Ureter (tissue), 1 donor: ENCODE measurements at places on chromosomes 12 and 14. TPM values are rescaled to one million over a fixed set of nuclear protein-coding genes. Genes with fewer than 3 reads are reported as not detected.

DNA sequence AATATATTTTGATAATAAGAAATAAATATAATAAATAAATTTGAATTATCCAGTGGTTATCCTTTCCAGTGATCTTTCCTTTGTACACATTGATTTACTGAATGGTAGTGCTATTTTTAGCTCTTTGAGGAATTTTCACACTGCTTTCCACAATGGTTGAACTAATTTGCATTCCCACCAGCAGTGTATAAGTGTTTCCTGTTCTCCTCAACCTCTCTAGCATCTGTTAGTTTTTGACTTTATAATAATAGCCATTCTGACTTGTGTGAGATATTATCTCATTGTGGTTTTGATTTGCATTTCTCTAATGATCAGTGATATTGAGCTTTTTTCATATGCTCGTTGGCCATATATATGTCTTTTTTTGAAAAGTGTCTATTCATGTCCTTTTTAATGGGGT, 333.7 kb downstream of the RAD51B start:
- DNase-seq = no peak

GRCh38 chr12:47449797-47450196, 256.0 kb downstream of the RPAP3 start:
- DNase-seq = no peak

DNA sequence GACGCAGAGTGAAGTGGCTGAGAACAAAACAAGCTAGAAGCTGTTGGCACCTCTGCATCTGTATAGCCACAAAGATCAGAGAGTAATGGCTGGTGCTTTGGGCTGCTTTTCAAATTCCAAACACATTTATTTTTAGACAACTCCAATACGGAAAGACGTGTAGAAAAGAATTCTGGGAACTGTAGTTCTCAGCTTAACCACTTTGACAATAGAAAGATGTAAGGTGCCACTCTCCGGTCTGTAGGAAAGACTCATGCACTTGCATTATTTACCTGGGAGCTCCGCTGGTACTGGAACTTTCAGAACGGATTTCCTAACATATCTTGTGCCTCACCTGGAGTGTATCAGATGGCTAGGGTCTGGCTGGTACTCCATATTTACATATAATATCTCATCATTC, 1.8 kb upstream of the OR4K2 start:
- DNase-seq = no peak

GRCh38 chr12:113040722-113041171, 15.8 kb upstream of the DTX1 start:
- peak; percentile 55 for DNase-seq

DNA sequence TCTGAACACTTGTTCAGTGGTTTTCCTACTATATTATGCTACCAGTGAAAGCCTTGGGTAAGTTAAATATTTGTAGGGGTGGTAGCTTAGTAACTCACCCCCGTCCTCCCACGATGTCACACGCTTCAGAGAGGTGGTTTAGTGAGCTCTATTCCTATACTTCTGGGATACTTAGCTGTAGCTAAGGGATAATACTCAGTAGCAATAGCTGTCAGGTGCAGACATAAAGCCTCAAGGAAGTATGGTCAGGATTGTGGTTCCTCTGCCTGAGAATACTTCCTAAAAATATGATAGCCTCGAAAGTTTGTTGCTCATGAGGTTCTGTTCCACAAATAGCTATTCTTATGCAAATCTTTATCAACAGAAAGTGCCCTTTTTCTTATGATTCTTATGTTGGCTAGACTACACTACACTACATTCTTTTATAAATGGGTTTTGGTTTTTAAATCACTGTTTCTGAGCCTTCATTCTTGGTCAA, 11.9 kb downstream of the DLST start:
- DNase-seq = no peak

DNA sequence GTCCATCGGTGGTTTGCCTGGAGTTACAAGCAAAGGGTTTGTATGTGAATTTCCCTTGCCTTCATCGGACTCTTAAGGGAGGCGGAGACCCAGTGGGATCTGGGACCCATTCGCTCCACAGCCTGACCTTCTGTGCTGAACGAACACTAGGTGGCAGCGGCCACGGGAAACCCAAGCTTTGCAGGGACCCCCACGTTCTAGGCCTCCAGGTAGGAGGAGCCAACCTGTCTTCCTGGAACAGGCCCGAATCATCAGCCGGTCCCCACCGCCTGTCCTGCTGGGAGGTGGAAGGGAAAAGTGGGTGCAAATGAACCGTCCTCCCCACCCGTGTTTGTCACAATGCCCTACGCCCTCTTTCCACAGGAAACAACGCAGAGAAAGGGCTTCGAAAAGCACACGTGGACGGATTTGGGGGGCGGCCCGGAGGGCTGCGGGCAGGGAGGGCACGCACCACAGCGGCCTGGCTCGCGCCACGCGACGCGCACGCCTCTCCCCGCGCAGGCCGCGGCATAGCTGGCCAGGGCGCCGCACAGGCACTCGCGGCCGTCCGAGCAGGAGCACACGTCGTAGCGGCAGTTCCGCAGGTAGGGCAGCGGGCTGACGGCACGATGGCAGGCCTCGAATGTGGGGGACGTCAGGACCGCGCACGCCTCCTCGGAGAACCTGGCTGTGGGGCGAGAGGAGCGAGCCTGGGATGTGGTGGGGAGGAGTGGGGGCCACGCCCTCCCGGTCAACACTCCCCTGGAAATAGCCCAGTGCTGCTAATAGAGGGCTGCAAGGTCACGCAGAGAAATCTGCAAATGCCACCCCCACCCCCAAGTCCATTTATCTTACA, 67.8 kb downstream of the VWF start:
- no peak for DNase-seq

Gene TCP11L2
- total RNA-seq = 19.6 TPM

Gene KITLG
- total RNA-seq = 17.2 TPM

Gene TMEM30B
- total RNA-seq = 34.0 TPM

DNA sequence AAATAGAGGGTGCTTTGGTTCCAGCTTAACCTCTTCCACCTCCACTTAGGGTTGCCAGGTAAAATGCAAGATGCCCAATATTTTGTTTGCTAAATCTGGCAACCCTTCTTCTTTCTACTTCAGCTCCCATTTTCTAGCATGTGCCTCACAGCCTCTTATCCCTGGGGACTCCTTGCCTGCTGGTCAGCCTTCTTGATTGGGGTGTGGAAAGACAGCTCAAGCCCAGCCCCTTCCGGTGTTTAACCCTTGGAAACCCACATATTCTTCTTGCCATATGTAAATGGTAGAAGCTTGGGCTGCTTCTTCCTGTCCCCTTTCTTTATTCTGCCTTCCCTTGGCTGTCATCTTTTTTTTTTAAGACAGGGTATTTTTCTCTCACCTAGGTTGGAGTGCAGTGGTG, 5.7 kb downstream of the SPIC start:
- no peak for DNase-seq

GRCh38 chr12:57850854-57851430, 4.4 kb upstream of the CTDSP2 start:
- DNase-seq = no peak

DNA sequence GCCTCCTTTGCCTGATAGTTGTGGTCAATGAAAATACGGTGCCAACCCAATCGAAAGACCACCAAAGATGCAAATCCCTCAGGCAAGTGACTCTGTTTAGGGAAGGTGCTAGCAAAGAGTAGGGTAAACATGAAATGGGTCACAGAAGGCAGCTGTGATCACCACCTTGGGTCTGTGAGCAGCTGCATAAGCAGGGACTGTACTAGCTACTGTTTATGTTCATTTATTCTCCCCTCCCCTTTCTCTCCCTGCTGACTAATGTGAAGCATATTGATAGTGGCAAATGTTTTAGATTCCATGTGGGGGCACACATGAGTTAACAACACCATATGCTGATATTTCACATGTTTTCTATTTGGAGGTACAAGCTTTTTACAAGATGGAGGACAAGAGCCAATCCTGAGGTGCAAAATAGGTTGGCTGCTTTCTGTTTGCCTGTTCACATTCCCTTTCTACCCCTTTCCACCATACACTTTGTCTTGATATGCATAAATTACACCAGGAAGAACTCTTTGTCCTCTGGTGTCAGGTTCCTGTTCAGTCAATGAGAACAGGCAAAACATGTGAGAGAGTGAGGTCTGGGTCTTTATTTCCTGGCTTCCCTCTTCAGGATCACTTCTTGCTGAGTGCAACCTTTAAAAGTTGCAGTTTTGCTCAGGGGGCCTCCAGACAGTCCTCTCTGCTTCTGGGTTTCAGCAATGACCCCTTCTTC, 71.1 kb downstream of the AVPR1A start:
- no peak for DNase-seq

Gene FGF23
- total RNA-seq = not detected

- no peak for DNase-seq
Measured at GRCh38 chr12:100830003-100830795, 35.6 kb downstream of the ANO4 start.

- DNase-seq = no peak
Measured at GRCh38 chr14:31266437-31267331, 59.1 kb upstream of the HECTD1 start.

Gene OTUB2
- total RNA-seq = 1.6 TPM

DNA sequence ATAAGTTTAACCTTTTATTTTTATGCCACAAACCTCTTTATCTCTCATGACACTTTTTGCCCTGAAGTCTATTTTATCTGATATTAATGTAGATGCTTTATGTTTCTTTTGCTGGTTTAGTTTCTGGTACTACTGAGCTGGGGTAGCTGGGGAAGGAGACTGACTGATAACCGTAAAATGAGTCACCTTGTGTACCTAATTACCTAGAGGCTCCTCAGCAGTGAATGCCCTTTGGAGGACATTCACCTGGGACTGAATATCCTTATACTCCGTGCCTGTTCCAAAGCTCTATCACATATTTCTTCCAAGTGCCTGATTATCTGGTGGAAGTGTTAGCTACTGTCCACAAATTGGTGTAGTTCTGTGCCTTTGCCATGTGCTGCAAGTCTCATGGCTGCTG, 13.9 kb downstream of the ATL1 start:
- no peak for DNase-seq

Gene GPR68
- total RNA-seq = 3.0 TPM

GRCh38 chr12:116879509-116880212, 1.6 kb downstream of the HRK start:
- DNase-seq = no peak
